ENCODE measurements at places on chromosomes 1 and 21.

GRCh38 chr1:7046314-7046713 is 261.1 kb downstream of the CAMTA1 start:
- no peak for DNase-seq
- H3K4me1 ChIP-seq = no peaks in the 10 kb centered on the region
- H3K27ac ChIP-seq = no peak overlapping the region

DNA sequence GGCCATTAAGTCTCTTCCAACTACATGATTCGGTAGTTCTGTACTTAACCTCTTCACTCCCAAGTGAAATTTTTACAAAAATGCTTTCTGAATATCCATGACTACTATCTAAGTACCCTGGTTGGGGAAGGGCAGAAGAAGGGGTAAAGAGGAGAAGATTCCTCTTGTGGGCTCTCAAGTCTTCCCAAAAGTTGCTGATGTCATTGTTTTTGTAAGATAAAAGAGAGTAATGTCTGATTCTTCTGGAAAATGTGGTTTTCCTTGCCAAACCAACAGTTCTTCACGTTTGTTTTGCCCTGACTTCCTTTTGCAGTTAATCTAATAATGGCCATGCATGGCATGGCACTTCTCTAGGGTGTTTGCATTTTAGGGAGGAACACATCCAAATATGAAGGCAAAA is 34.7 kb upstream of the AK4 start:
- no peaks in the 10 kb centered on the region for H3K4me1 ChIP-seq
- DNase-seq = no peak
- no peak overlapping the region for H3K27ac ChIP-seq
- H3K36me3 ChIP-seq = no peaks in the 10 kb centered on the region

GRCh38 chr1:202276920-202277319 is 64.8 kb downstream of the UBE2T start:
- no peaks in the 10 kb centered on the region for H3K36me3 ChIP-seq
- no peak overlapping the region for H3K4me3 ChIP-seq

- DNase-seq = no peak
- H3K36me3 ChIP-seq = no peaks in the 10 kb centered on the region
Measured at GRCh38 chr1:7469255-7469938, 301.7 kb upstream of the VAMP3 start.

- no peaks in the 10 kb centered on the region for H3K36me3 ChIP-seq
- no peak for DNase-seq
- peaks cover 2% of the 10 kb centered on the region for H3K27me3 ChIP-seq
- H3K4me1 ChIP-seq = peaks cover 19% of the 10 kb centered on the region
- no peak overlapping the region for H3K27ac ChIP-seq
Measured at GRCh38 chr21:36992671-36993070, 13.8 kb upstream of the RIPPLY3 start.

GRCh38 chr21:29586696-29587095 is 288.0 kb downstream of the BACH1 start:
- no peaks in the 10 kb centered on the region for H3K36me3 ChIP-seq
- DNase-seq = no peak
- H3K4me1 ChIP-seq = no peaks in the 10 kb centered on the region
- H3K4me3 ChIP-seq = no peak overlapping the region
- H3K27me3 ChIP-seq = peaks cover 3% of the 10 kb centered on the region
- no peak overlapping the region for H3K27ac ChIP-seq

GRCh38 chr1:43835082-43836021 is 98.2 kb upstream of the ARTN start:
- DNase-seq = no peak
- H3K4me3 ChIP-seq = no peak overlapping the region
- no peak overlapping the region for H3K27ac ChIP-seq
- peaks cover 44% of the 10 kb centered on the region for H3K4me1 ChIP-seq

- no peak overlapping the region for H3K4me3 ChIP-seq
- no peak for DNase-seq
- no peaks in the 10 kb centered on the region for H3K27me3 ChIP-seq
- no peak overlapping the region for H3K27ac ChIP-seq
- peaks cover 7% of the 10 kb centered on the region for H3K36me3 ChIP-seq
Measured at GRCh38 chr1:38973659-38974437, 17.2 kb upstream of the AKIRIN1 start.

DNA sequence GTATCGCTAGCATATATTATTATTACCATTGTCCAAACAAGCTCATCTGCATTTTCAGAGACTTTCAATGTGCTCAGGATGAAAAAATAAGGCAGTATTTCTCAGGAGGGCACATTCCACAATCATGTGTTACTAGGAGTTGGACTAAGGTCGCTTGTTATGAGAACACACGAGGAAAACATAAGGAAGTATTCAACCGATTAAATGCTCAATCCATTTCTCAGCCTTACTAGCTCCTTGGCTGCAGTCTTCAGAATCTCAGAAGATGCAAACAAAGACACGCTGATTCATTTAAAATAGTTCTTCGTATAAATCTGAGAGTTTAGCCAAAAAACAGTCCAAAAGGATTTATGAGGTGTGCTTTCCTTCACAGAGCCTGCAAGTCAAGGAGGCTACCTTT is 82.0 kb upstream of the JAK1 start:
- H3K36me3 ChIP-seq = no peaks in the 10 kb centered on the region
- peaks cover 43% of the 10 kb centered on the region for H3K4me1 ChIP-seq
- H3K27me3 ChIP-seq = no peaks in the 10 kb centered on the region
- no peak overlapping the region for H3K4me3 ChIP-seq

DNA sequence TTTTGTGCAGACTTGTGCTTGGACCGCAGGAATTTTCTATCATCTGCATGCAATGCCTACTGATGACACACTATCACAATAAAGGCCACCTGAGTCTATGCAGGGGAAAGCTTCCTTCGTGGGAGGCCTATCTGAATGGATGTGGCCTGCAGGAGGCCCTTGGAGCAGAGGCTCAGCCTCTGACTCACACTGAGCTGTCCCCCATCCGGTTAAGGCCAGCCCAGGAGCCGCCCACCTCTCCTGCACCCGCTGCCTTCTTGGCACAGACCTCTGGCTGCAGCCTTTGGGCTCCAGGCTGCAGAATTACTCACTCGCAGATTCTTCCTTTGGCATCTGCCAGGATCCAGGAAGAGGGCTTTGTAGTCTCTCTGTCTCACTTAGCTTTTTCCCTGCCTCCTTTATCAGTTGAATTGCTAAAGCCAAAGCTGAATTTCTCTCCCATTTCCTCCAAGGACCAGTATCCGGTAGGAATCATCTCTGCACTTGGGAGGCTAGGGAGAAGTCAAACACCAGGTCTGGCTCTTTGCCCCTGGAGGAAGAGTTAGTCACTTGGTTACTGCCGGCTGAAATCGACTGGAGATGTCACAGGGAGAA is 65.1 kb upstream of the JUN start:
- no peak overlapping the region for H3K27ac ChIP-seq
- peaks cover 2% of the 10 kb centered on the region for H3K27me3 ChIP-seq
- DNase-seq = peak; percentile 48
- no peak overlapping the region for H3K4me3 ChIP-seq
- H3K36me3 ChIP-seq = no peaks in the 10 kb centered on the region

DNA sequence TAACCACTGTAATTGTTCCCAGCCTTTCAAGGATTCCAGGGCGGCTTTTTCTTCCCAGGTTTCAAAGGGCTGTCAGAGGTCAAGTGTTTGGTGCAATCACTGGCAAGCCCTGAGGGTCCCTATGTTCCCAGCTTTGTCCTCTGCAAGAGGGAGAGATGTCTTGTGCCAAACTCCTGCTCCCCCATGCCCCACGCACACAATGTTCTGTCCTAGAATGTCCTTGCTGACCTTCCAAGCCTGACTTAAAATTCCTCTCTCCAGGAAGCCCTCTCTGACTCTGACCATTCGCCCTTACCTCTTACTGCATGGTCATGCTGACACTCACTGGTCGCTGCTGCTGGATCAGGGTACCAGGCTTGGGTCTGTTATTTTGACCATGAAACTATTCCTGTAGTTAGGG is 152.5 kb upstream of the KCND3 start:
- H3K4me3 ChIP-seq = no peak overlapping the region
- no peaks in the 10 kb centered on the region for H3K36me3 ChIP-seq
- H3K27ac ChIP-seq = no peak overlapping the region
- no peaks in the 10 kb centered on the region for H3K4me1 ChIP-seq
- no peak for DNase-seq

- H3K27me3 ChIP-seq = no peaks in the 10 kb centered on the region
- no peaks in the 10 kb centered on the region for H3K4me1 ChIP-seq
- H3K27ac ChIP-seq = no peak overlapping the region
- no peak for DNase-seq
- H3K36me3 ChIP-seq = no peaks in the 10 kb centered on the region
Measured at GRCh38 chr1:15370781-15371520, 38.7 kb upstream of the EFHD2 start.

DNA sequence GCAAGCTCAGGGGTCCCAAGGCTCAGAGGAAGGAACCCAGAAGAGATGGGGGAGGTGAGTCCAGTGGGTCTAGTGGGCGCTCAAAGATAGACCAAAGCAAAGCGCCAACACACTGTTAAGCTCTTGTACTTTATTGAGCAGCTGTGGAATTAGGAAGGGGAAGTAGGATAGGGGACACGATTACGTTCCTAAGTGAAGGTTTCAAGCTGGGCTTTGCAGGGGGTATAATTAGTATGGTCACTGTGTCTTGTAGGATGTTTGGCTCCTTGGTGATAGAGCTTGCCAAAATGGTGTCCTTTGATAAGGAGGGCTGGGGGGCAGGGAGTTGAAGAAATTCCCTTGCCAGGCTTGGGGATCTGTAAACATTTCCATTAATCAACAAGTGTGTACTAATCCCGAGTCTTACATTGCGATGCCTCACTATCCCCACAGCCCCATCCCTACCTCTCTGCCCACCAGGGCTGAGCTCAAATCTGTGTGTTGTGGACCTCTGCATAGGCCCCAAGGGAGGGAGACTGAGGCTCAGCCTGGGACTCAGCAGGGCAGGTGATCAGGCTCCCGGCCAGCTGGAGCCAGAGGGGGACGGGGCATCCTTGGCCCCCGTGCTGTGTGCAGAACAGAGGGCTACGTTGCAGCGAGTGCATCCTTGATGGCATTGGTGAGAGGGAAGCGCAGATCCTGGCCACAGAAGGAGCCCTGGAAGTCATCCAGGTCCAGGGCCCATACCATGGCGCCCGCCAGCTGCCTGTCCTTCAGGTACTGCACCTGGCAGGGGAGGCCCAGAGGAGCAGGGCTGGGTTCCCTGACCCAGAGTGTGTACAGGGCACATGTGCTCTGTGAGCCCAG is 3.4 kb upstream of the MYBPH start:
- H3K27ac ChIP-seq = no peak overlapping the region
- H3K4me1 ChIP-seq = no peaks in the 10 kb centered on the region
- DNase-seq = no peak
- no peaks in the 10 kb centered on the region for H3K36me3 ChIP-seq
- no peak overlapping the region for H3K4me3 ChIP-seq

GRCh38 chr1:91584309-91584708 is 83.7 kb downstream of the CDC7 start:
- no peaks in the 10 kb centered on the region for H3K27me3 ChIP-seq
- H3K4me1 ChIP-seq = no peaks in the 10 kb centered on the region
- H3K36me3 ChIP-seq = no peaks in the 10 kb centered on the region
- H3K4me3 ChIP-seq = no peak overlapping the region

DNA sequence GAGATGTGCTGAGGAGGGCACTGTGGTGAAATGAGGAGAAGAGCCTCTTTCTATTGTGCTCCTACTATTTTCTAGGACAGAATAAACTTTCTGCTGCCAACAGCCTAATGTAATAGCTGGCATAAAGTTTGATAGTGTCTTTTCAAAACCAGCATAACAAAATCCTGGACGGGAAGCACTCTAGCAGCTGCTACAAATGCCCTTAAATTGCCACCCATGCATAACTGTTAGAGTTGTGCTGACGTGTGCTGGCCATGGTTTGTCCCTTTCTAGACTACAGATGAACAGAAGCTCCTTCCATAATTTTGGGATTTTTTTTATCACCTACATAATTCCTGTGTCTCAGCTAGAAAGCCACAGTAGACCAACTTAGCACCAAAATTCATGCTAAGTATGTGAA is 88.5 kb upstream of the DEPDC1 start:
- no peaks in the 10 kb centered on the region for H3K27me3 ChIP-seq
- H3K36me3 ChIP-seq = no peaks in the 10 kb centered on the region
- DNase-seq = no peak
- H3K4me1 ChIP-seq = no peaks in the 10 kb centered on the region
- no peak overlapping the region for H3K27ac ChIP-seq

GRCh38 chr1:38152351-38153065 is 105.9 kb upstream of the POU3F1 start:
- no peaks in the 10 kb centered on the region for H3K4me1 ChIP-seq
- peaks cover 20% of the 10 kb centered on the region for H3K27me3 ChIP-seq
- no peak overlapping the region for H3K4me3 ChIP-seq
- H3K36me3 ChIP-seq = no peaks in the 10 kb centered on the region

GRCh38 chr1:44500181-44501046 is 95.4 kb downstream of the RNF220 start:
- no peaks in the 10 kb centered on the region for H3K36me3 ChIP-seq
- no peaks in the 10 kb centered on the region for H3K4me1 ChIP-seq
- H3K4me3 ChIP-seq = no peak overlapping the region

DNA sequence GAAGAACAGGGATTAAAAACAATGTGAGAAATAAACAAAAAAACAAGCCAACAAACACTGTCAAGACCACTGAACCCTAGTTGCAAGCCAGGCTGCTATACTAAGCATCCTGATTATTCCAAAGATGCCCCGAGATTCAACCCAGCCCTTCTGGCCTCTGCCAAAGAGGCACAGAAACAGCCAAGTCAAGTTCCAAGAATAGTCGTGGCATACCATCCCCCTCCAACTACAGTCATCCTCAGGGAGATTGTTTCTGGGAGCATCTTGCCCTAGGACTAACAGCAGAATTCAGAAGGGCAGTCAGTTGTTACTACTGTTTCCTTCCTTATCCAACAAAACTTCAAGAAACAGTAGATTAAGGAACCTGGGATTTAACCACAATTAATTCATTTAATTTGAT is 52.3 kb downstream of the ABL2 start:
- H3K4me3 ChIP-seq = no peak overlapping the region
- H3K27ac ChIP-seq = no peak overlapping the region
- peaks cover under 1% of the 10 kb centered on the region for H3K4me1 ChIP-seq
- no peaks in the 10 kb centered on the region for H3K36me3 ChIP-seq

DNA sequence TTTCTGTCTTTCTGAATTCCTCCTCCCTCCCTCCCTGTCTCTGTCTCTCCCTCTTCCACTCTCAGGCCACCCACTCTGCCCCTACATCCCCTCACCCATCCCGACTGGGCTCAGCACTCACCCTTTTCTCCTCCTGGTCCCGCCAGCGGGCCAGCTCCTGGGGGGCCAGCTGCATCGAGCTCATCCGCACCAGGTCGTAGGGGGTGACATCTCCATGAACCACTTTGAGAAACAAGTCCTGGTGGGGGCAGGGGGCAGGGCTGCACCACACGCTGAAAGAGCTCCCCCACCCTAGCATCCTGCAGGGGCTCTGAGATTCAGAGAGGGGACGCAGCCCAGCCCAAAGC is 17.8 kb downstream of the SPOCD1 start:
- no peak for DNase-seq
- peaks cover 3% of the 10 kb centered on the region for H3K27me3 ChIP-seq
- H3K27ac ChIP-seq = no peak overlapping the region
- no peaks in the 10 kb centered on the region for H3K36me3 ChIP-seq

GRCh38 chr1:164644774-164645644 is 86.0 kb downstream of the PBX1 start:
- H3K27ac ChIP-seq = no peak overlapping the region
- no peak for DNase-seq
- H3K27me3 ChIP-seq = no peaks in the 10 kb centered on the region
- no peaks in the 10 kb centered on the region for H3K36me3 ChIP-seq
- H3K4me3 ChIP-seq = no peak overlapping the region

Measured in activated CD4-positive, alpha-beta memory T cell treated with anti-CD3 and anti-CD28 coated beads for 36 hours (primary cell).